DMS 273 treated with DMSO at 0.1 percent for 48 hours (cell line): ENCODE measurements at places on chromosomes 3 and 15.
A peak's percentile ranks its signal among the peaks of the same experiment; 100 is the strongest.

DNA sequence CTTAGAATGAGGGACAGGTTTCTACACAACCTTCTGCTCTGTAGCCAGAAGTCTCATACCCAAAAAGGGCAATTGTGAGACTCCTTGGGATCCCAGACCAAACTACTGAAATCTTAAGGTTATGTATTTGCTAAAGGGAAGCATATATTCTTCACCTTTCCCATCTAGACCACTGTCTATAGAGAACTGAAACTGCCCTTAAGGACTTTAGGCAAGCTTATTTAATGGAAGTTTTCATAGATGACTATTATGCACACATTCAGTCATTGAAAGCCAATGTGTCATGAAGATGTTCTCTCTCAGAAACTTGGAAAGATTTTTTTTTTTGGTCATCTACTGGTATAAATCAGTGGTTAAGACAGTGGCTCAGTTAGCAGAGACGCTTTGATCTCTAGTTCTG lies 365.3 kb downstream of the MCTP2 start:
- no peak for DNase-seq

- DNase-seq: no peak
Measured at GRCh38 chr3:189222927-189223636, 51.3 kb downstream of the TPRG1 start.

DNA sequence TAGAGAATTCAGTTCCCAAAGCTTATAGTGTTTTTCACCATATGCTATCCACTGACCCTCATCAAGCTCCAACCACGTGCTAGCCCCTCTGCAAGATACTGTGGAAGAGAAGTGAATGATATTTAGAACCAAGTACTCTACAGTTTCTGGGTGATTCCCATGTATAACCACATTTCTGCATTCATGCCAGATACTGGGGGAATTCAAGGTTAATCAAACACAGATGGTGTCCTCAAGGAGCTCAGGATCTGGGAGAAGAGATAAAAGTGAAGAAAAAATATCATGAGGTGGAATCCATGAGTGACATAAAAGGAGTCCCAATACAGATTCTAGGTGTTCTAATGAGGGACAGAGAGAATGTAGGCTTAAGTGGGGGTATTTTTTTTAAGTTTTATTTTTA lies 195.8 kb downstream of the FHIT start:
- DNase-seq: no peak

DNA sequence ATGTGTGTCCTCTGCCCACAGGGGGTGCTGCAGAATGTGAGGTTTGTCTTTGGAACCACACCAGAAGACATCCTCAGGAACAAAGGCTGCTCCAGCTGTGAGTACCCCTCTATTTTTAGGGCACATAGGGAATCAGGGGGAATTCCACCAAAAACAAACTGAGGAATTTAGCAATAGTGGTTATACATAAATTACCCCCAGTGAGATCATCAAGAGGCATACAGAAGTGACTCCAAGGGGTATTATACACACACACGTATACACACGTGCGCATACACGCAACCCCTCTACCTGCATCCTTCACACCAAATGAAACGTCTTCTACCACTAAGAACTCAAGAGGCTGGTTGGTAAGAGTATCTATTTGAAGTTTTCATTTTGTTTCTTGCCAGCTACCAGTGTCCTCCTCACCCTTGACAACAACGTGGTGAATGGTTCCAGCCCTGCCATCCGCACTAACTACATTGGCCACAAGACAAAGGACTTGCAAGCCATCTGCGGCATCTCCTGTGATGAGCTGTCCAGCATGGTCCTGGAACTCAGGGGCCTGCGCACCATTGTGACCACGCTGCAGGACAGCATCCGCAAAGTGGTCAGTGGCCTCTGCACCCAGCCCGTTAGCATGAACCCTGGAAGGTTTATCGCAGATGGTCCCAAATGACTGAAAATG lies 2.9 kb downstream of the THBS1 start:
- no peak for DNase-seq

- DNase-seq: no peak
Measured at GRCh38 chr3:165624761-165625160, 212.5 kb downstream of the BCHE start.

DNA sequence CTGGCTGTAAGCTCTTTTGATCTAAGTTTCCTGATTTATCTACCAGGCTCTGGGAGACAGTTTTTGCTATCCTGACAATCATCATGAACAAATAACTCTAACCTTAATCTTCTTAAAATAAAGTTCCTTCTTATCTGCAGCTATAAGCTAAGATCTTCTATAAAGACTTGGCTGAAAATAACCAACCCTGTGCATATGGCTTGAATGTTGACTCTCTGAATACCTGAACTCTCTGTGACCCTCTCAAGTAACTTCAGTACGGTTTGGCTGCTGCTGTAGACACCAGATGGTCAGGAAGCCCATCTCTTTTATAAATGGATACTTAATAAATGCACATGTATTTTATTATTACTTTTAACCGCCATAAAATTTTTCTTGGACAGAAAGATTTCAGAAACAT lies 412.4 kb upstream of the CBLB start:
- peak; percentile 95 for DNase-seq

DNA sequence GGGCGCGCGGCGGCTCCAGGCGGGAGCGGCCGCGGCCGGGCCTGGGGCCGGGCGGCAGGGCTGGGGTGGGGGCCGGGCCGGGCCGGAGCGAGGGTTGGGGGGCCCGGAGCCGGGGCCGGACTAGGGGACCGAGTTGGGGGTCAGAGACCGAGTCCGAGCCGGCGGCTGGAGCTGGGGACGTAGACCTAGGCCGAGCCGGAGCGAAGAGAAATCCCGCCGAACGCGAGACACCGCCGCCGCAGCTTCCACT lies 37.3 kb downstream of the HMCES start:
- no peak for DNase-seq

DNA sequence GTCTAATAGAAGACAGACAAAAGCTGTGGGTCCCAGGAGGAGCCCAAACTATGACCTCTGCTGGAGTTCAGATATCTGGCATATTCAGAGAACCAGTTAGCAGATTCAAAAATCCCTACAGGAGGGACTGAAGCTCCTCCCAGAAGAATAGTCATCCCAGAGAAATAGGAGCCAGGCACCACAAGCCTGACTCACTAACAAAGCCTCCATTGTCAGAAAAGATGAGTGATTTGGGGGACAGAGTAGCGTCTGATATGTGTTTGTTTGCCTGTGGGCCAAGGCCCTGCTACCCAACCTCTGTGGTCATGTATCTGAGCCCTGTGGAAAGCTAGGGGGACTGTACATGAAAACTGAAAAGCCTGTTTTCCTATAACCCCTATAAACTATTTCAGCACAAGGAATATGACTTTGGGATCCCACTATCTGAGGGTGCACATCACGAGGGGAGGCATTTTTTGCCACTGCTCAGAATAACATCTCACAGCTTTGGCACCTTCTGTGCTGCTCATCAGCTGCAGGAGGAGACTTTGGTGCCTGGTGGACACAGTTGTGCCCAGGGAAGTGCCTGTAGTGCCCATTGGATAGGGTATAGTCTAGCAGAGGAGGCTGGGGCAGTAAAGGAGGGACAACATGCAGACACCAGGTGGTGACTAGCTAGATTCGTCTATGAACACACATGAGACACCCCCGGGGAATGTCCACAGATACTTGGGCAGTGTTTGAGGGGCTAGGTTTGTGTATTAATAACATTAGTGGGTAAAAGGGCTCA lies 9.7 kb upstream of the LARP6 start:
- DNase-seq: no peak

DNA sequence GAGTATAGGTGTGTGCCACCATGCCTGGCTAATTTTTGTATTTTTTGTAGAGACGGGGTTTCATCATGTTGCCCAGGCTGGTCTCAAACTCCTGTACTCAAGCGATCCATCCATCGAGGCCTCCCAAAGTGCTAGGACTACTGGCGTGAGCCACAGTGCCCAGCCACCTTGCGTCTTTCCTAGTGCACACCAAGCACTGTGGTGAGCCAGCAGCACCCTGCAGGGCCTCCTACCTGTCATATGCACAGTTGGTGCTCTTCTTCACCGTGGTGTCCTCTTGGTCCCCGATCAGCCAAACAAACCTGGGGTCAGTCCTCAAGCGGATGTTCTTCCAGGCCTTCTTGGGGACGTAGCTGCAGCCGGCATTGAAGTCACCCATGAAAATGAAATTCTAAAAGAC lies 13.2 kb downstream of the DNASE1L3 start:
- no peak for DNase-seq

- no peak for DNase-seq
Measured at GRCh38 chr3:148168347-148168746, 529.4 kb upstream of the AGTR1 start.

GRCh38 chr3:66394753-66395249 lies 106.0 kb downstream of the LRIG1 start:
- no peak for DNase-seq

DNA sequence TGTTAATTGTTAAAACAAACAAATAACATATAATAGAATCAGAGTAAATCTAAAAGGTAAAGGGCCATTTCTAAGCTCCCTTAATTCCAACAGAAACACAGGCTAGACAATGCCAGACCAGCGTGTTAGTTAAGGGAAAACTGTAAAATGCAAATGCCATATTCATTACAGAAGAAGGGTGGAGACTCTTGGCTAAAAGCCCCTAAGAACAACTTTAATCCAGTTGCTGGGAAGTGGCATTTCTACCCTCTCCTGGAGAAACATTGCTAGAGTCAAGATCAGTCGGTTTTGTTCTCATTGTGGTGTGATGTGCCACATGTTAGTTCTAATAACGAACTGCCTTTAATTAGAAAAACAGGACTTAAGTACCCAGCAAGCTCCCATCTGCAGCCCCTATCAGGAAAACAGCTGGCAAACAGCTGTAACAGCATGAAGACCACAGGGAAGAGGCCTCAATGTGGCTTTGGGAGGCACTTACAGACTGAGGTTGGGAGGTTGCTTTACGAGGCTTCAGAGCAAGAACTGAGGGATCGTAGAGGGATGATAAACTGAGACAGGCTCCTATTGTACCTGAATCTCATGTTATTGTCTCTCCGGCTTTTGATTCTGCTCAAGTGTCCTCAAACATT lies 1134.8 kb downstream of the ROBO1 start:
- DNase-seq: no peak

DNA sequence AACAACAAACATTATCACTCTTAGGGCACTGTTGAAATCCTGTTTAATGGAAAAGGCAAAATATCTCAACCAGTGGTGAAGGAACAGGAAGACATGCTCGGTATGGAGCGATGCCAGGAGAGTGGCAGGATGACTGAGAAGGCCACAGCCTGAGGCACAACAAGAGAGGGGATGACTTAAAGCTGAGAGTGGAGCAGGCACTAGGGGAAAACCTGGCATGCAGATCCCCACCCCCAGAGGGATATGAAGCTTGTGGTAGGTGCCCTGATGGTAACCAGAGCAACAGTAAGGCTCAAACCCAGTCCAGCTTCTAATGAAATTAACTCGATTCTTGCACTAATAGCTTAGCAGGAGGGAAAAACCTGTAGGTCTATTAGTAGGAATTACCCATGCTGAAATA lies 40.4 kb downstream of the LYSMD4 start:
- DNase-seq: no peak

- DNase-seq: no peak
Measured at GRCh38 chr15:56792211-56792610, 58.9 kb upstream of the ZNF280D start.

DNA sequence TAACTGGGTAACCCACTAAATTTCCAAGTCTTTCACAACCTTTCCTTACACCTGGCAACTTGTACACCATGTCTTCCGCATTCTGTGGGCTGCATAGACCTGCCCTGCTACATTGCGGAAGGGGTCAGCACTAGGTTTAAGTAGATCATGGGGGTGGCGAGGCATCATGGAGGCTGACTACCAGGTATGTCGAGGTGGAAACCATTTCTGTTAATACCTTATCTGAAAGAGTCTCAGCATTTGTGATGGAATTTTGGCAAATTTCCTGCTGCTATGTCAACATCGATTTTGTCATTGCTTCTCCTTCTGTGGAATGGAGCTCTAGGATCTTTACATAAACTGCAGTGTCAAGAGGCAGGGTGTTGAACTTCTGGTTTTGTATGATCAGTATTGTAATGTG lies 187.2 kb downstream of the GHSR start:
- no peak for DNase-seq

DNA sequence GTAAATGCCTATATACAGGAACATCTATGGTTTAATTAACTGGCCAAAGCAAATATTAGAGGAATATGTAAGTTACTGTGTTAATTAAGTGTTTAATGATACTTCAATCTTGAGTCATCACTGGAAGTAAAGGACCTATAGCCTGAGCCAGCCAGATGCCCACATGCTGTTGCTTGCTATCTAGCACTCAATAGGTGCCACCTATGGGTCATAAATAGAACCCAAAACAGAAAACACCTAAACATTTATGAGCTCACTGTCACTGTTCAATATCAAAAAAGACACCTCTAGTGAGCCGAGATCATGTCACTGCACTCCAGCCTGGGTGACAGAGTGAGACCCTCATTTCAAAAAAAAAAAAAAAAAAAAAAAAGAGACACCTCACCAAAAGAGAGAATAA lies 48.4 kb upstream of the IP6K2 start:
- DNase-seq: no peak

DNA sequence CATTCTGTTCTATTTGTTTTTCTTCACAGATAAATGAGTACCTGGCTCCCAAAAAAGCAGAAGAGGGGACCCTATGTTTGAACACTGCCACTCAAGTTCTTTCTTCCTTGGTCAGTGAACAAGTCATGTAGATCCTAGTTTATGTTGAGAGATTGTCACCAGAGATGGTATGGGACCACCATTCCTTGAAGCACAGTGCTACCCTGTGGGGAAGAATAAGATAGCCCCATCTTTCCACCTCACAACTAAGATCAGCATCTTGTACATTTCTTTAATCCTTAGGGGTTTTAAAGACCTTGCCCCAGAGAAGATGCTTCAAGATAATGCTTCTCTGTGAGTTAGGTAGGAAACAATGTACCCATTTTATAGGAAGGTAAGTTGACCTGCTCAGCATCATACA lies 233.5 kb upstream of the WNT5A start:
- no peak for DNase-seq

- DNase-seq: no peak
Measured at GRCh38 chr3:134427400-134428111, 53.3 kb upstream of the AMOTL2 start.

GRCh38 chr3:134971306-134971705 lies 176.2 kb downstream of the EPHB1 start:
- no peak for DNase-seq

GRCh38 chr3:107959550-107960154 lies 131.2 kb downstream of the CD47 start:
- DNase-seq: no peak

DNA sequence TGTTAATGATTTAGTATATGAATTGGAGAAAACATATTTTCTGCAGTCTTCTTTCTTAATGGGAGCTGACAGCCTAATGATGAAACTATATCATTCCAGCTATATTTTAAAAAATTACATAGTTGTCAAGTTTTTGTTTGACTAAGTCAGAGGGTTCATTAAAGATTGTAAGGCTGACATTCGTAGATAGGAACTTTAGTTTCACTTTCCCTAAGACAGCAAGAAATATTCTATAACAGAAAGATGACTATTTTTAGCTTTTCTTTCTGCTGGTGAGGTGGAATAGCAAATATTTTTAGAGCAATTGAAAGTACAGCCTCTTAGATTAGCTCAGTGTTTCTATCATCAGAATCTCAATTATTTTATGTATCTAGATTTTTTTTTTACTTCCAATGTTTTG lies 60.2 kb downstream of the PIAS1 start:
- no peak for DNase-seq
